Thoracic aorta (tissue), 2 donors: ENCODE measurements at places on chromosomes 12 and 14.

GRCh38 chr14:85254711-85255110 is 275.2 kb upstream of the FLRT2 start:
- no peak for DNase-seq

GRCh38 chr12:65853489-65854157 is 29.3 kb downstream of the HMGA2 start:
- no peak for DNase-seq

- DNase-seq: no peak
Observed at GRCh38 chr14:80930836-80931389, 10.6 kb downstream of the CEP128 start.

DNA sequence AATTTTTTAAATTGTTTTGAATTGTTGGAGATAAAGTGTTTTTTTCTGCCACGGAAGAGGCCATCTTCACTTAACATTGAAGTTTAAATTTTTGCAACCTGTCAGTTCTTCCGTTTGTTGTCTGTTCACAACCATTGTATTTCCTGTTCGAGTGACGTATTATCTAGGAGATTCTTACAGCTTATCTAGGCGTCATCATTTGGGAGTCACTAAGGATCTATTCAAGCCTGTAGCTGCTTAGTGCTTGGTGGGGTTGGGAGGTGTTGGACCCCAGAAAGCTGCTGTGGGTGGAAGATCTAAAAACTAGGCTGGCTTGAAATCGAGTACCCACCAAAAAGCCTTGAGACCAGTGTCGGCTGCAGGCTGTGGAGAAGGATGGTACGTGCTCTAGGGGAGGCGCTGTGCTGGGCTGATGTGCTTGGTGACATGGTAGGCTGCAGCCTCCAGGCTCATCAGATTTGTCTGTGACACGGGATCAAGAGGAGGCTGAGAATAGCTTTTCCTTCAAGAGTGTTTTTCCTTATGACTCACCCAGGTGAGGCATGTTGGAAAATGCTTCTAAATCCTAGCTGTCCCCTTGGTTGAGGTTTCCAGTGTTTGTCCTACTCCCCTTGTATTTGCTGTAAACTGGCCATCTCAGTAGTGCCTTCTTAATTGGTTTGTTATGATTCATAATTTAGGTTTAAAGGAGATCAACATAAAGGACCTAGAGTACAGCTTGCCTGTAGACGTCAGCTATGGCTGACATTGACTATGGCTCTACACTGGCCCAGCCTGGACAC is 57.8 kb downstream of the ATG14 start:
- DNase-seq: no peak

DNA sequence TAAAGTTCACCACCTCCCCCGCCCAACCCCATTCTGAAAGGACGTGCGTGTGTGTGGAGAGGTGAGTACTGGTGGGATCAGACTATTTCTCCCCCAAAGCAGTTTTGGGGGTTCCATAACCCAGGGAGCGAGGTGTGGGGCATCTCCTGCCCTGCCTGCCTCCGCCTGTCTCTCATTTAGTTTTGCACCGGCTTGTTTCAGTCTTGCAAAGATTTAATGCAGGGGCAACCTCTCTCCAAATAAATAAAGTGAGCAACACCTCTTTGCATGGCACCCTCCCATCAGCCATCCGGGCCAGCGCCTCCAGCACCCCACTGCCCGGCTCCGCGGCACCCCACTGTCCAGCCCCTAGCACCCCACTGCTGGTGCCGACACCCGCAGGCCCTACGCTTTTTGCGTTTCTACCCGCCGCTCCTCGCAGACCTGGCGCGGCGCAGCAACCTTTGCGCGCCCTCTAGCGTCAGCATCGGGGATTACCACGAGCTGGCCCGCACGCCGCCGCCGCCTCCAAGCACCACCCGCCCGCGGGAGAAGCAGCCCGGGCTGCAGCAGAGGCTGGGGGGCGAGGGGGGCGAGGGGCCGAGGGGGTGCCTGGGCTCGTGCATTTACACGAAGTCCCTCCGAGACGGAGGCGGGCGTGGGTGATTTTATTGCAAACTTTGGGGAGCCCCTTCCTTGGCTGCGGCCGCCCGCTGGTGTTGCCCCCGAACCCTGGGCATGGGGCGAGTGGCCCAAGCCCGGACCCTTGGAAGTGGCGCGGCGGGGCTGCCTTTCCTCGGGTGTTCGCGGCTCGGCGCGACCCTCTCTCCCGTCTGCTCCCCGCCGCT is 55.8 kb upstream of the VRK1 start:
- no peak for DNase-seq

- DNase-seq: no peak
Observed at GRCh38 chr14:51663783-51664326, 12.1 kb downstream of the FRMD6 start.

GRCh38 chr12:25769082-25769945 is 189.2 kb upstream of the RASSF8 start:
- no peak for DNase-seq
